ENCODE measurements at places on chromosomes 12 and 14.

DNA sequence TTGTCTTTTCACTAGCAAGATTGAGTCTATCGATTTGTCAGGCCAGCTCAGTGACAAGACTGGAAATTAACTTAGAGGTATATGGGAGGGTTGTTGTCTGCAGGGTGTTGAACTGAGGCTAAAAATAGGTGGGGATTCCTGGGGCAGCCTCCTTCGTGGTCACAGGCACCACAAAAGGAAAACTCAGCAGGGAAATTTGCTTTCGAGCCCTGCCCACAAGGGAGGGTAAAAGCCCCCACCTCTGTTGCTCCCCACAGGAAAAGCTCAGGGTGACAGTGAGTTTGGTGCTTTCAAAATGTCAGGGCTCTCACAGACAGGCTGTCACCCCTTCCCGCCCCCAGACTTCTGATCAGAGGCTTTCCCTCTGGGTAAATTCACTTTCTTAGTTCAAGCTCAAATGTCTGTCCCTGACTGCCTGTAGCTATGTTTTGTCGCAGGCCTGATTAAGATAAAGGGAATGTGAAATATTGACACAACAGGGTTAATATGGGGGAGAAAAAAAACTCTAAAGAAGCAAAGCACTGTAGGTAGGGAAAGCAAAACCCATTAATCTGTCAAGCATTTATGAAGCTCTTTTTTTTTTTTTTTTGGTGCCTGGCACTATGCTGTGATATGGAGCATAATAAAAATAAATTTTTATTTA, 11.7 kb upstream of the NFKBIA start:
- DNase-seq, result peak; percentile 26

DNA sequence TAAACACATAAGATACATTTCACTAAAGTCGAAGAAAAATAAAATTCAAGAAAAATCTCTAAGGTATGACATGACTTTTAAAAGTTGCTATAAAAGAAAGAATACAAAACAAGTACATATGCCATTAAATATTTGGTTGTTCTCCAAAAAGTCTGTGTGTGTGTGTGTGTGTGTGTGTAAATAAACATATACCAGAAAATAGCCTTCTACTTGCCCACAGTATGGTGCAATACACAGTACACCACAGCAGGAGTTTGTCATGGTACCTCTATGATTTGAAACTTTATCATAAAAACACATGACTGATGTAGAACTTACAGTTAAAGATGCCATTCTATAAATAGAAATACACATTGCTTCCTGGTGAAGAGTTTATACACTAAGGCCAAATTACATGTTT, 692.7 kb upstream of the MGAT4C start:
- DNase-seq, result no peak

GRCh38 chr14:99042381-99043266, 229.4 kb downstream of the BCL11B start:
- no peak for DNase-seq

GRCh38 chr12:117334051-117334450, 27.4 kb downstream of the NOS1 start:
- no peak for DNase-seq

DNA sequence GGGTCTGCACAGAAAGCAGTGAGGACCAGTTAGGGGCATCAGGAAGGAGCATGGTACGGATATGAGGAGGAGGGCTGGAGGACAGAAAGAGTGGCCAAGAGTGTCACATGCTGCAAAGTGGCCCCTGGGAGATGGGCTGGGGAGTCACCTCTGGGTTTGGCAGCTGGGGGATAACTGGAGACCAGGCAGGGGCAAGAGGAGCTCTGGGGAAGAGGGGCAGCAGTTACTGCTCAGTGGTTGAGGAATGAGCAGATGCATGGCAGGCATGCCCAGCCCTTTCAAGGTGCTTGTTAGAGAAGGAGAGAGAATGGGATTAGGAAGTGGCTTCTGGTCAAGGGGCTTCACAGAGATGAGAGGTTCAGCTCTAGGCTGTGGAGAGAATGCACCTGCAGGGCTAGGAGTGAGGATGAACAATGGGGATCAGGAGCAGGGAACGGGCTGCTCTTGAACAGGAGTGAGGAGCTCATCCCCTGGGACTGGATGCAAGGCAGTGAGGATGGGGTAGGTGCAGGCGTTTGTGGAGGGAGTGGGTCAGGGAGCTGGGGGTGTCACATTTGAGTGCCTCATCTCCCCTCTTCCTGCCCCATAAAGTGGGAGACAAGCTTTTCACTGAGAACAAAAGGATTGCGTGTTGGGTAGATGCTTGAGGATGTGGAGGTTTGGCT, 127.5 kb downstream of the PAPOLA start:
- no peak for DNase-seq

- no peak for DNase-seq
These were observed 6.8 kb upstream of the RNU7-1 start for GRCh38 chr12:6936636-6937480.

- no peak for DNase-seq
These were observed 3.0 kb downstream of the GALNT4 start for GRCh38 chr12:89521364-89522223.

- DNase-seq, result no peak
These were observed 20.7 kb upstream of the SDR39U1 start for GRCh38 chr14:24463017-24463883.

- DNase-seq, result no peak
These were observed 69.2 kb downstream of the NOVA1 start for GRCh38 chr14:26528415-26529182.

DNA sequence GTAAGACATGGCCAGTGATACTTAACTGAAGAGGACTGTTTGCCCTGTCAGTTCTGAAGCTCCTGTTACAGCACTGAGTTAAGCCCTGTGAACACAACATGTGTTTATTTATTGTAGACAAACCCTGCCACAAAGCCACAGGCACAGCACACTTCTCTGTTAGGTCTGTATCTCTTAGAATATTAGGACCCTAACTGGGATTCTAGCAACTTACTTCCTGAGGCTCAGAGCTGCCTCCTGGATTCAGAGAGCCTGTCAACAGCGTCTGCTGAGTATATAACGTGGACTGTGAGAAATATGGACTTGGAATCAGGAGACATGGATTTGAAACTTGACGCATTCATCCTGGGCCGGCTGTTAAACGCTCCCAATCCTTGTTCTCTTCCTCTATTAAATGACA, 135.0 kb upstream of the HIF1A start:
- no peak for DNase-seq

DNA sequence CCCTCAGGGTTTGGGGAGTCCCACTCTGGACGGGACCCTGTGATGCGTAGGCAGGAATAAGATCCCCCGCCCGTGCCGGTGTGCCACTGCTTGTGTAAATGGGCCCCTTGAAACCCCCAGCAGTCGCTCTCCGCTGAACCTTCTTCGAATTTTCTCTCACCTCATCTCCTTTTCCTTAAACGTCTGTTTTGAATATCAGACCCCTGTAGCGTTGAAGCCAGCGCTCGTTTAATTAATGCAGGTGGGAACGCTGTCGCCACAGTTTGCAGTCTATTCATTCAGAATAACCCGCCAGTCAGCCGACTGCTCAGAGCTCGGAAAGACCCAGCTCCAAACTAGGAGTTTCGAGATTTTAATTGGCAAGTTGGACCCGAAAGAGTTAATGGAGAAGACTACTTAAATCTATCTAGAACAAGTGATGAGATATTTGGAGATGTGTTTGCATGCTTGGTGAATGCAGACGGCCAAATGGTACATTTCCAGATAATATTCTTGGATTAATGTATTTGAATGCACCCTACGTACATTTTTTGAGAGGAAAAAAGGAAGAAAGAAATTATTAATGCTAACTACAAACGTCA, 739 bp upstream of the PPP2R5E start:
- no peak for DNase-seq

DNA sequence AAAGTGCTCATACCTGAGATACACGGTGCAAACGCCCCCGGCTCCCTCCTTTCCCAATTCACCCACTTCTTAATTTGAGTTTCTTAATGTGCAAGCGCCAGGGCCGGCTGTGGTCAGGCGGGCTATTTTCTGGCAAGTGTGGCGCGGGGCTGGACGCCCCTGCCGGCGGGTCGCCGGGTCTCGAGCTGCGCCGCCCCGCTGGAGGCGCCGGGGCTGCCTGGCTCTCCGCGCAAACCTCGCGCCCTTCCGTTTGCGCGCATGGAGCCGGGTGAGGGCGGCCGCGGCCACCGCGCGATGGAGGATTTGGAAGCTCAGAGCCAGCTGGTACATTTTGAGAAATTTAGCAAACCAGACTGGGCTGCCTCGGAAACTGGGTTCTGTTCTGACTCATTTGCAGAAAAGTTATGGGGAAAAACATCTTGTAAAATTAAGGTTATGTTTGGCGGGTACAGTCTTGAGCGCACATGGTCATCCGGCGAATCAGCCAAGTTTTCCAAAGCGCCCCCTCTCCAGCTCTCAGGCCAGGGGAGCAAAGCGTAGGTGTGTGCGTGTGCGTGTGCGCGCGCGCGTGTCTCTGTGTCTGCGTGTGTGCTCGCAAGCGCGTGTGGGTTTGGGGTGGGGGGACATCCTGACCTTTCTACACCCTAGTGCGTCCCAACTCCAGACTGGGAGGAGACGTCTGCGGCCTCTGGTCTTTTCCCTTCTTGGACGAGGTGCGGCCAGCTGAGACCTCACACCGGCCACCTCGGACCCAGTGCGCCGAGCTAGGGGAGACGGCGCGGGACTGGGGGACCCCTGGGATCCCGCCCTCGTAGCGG, 6.5 kb upstream of the OTX2 start:
- DNase-seq, result no peak

- no peak for DNase-seq
These were observed 26.0 kb upstream of the GLIPR1L2 start for GRCh38 chr12:75364919-75365318.

GRCh38 chr12:121442028-121442948, 42.4 kb downstream of the RNF34 start:
- no peak for DNase-seq

- DNase-seq, result no peak
These were observed 42.5 kb upstream of the CATSPERB start for GRCh38 chr14:91774140-91775096.

GRCh38 chr12:26046906-26047305, 77.9 kb downstream of the BHLHE41 start:
- DNase-seq, result no peak

GRCh38 chr14:91918186-91918883, 29.2 kb downstream of the FBLN5 start:
- DNase-seq, result no peak

DNA sequence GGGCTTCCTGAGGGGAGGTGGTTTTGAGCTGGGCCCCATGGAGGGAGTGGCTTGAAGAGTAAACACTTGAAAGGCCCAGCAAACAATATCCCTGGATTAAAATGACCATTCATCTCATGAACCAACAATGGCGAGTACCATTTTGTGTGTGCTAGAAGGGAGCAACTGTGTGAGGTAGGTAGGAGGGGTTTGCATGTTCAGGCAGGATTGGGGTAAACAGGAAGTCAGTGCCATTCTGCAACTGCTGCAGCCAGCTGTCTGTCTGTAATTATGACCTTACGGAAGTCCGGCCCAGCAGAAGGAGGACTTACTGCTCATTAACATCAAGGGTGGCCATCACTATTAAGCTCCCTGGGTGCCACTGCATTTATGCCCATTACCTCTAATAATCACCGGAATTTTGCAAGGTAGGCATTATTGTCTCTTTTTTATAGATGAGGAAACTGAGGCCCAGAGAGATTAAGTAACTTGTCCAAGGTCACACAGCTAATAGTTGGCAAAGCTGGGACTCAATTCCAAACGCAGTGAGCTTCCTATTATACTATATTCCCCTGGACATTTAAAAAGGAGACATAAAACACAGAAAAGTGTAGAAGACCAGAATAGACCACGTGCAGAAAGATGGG, 16.6 kb upstream of the IFI27L2 start:
- no peak for DNase-seq

- DNase-seq, result no peak
These were observed 8.2 kb upstream of the PPP1CC start for GRCh38 chr12:110750784-110751461.

- DNase-seq, result no peak
These were observed 107.8 kb downstream of the DUSP6 start for GRCh38 chr12:89244536-89244935.

DNA sequence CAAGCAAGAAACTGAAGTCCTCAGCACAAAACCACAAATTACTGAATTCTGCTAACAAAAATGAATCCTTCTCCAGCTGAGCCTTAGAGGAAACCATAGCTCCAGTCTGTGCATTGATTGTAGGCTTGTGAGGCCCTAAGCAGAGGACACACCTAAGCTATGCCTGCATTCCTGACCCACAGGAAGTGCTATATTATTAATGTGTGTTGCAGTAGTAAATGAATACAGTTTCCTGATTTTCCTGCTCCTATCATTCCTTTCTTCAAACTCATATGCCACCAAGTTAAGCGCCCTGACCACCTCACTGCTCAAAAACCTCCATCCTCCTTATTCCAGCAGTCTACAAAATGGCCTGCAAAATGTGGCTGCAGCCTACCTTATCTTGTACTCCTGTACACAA, 151.9 kb upstream of the ABCD2 start:
- no peak for DNase-seq

- DNase-seq, result no peak
These were observed 1.0 kb upstream of the GLRX5 start for GRCh38 chr14:95533822-95534221.

DNA sequence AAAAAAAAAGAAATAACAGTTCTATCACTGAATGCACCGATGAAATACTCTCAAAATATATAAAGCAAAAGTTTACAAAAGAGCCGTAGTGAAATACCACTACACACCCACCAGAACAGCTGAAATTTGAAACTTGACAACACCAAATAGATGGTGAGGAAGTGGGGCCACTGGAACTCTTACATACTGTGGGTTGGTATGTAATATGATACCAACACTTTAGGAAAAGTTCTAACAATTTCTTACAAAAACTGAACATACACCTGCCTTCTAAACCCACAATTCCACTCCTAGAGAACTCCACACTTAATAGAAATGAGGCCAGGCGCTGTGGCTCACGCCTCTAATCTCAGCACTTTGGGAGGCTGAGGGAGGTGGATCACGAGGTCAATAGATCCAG, 14.1 kb downstream of the EIF5 start:
- DNase-seq, result no peak

GRCh38 chr14:50778721-50779483, 52.1 kb downstream of the NIN start:
- DNase-seq, result no peak

GRCh38 chr14:70653662-70654061, 11.9 kb downstream of the TTC9 start:
- DNase-seq, result no peak

- no peak for DNase-seq
These were observed 557.6 kb downstream of the PRKD1 start for GRCh38 chr14:29370024-29370423.

DNA sequence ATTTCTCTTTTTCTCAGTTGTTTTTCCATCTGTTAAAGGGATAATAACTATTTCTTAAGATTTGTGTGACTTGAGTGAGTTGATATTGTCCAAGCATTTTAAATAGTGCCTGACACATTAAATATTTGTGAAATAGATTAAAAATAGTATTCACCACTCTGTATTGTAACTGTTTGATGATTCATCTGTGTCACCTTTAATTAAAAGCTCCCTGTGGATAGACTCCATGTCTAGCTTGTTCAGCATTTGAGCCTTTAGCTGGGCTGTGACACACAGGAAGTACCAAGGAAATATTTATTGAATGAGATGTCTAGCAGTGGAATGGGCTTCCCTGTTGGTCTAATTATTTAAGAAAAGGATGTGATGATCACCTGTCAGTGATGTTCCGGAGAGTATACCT, 1.8 kb upstream of the GLIPR1L2 start:
- DNase-seq, result no peak

All from activated T-helper 1 cell treated with anti-CD3 and anti-CD28 coated beads, Interleukin-2, amount 50 U/mL, for 16 hours (primary cell).